Tibial nerve (tissue), 4 donors: ENCODE measurements at places on chromosomes 12 and 14.
A peak's percentile ranks its signal among the peaks of the same experiment; 100 is the strongest.

DNA sequence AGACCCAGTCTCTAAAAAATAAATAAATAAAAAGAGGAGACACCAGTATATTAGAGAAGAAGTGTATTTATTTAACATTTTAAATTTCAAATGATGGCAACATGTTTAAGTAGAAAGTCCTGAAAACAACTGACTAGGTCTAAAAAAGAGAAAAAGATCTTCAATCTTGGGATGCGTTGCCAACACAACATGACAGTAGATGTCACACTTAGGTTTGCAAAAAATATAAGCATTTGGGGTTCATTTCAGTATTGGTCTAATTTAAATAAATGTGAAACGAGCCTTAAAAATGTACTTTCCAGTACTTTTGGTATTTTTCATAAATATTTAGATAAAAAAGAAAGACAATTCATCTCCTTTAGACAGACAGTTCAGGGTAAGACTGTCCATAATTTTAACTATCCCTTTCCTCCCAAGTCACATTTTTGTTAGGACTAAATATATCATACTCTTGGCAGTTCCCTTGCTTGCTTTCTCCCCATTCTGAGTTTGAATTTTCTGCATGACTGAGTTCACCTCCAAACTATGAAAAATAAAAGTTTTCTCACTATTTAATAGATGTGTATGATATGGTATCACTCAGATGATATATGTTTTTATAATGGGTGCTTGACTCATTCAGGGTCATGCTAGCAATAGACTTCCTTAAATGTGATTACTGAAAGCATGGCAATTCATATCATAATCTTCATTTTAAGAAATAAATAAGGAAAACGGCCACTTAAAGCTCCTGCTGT is 4.3 kb downstream of the C14orf93 start:
- no peaks in the 10 kb centered on the region for H3K27me3 ChIP-seq
- peak overlapping the region; percentile 97 for H3K27ac ChIP-seq
- H3K4me3 ChIP-seq: no peak overlapping the region
- no peak for DNase-seq
- no peaks in the 10 kb centered on the region for H3K36me3 ChIP-seq
- H3K4me1 ChIP-seq: peaks cover 33% of the 10 kb centered on the region

- H3K36me3 ChIP-seq: no peaks in the 10 kb centered on the region
- no peak overlapping the region for H3K27ac ChIP-seq
- no peak for DNase-seq
- no peaks in the 10 kb centered on the region for H3K27me3 ChIP-seq
These were observed 4.3 kb upstream of the RAPGEF3 start for GRCh38 chr12:47762850-47763465.

GRCh38 chr12:113060336-113060960 is 3.9 kb downstream of the DTX1 start:
- H3K4me3 ChIP-seq: no peak overlapping the region
- no peak overlapping the region for H3K27ac ChIP-seq
- H3K36me3 ChIP-seq: no peaks in the 10 kb centered on the region
- peaks cover 11% of the 10 kb centered on the region for H3K4me1 ChIP-seq
- peaks cover 52% of the 10 kb centered on the region for H3K27me3 ChIP-seq
- DNase-seq: no peak

DNA sequence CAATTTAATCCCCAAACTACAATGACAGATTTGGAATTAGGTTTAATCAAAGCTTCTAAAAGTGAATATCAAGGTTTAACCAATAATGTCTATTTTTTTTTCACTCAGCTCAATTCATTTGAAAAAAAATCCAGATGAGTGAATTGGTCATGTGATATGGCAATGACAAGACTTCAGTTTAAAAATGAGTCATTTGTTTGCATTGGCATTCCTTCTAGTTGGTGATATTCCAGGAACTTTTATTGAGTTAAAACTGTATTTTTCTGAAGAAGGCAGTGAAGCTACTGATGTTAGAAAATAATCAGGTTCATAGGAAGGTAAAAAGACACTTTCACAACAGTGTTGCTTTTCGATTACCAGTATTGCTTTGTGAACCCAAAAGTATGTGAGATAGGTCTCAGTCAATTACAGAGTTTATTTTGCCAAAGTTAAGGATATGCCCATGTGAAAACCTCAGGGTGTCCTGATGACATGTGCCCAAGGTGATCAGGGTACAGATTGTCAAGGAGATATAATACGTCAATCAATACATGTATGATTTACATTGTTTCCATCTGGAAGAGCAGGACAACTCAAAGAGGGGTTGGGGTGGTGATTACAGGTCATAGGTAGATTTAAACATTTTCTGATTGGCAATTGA is 1214.9 kb downstream of the GALC start:
- no peak overlapping the region for H3K4me3 ChIP-seq
- DNase-seq: no peak
- H3K36me3 ChIP-seq: no peaks in the 10 kb centered on the region
- H3K4me1 ChIP-seq: no peaks in the 10 kb centered on the region
- H3K27me3 ChIP-seq: no peaks in the 10 kb centered on the region

- no peaks in the 10 kb centered on the region for H3K4me1 ChIP-seq
- DNase-seq: peak; percentile 7
- H3K36me3 ChIP-seq: no peaks in the 10 kb centered on the region
- H3K27me3 ChIP-seq: no peaks in the 10 kb centered on the region
These were observed 18.4 kb downstream of the ZFYVE1 start for GRCh38 chr14:73008501-73008900.
